ENCODE measurements at places on chromosomes 4 and X.

- no peak for DNase-seq
Observed at GRCh38 chr4:122826079-122826527, 528 bp upstream of the FGF2 start.

DNA sequence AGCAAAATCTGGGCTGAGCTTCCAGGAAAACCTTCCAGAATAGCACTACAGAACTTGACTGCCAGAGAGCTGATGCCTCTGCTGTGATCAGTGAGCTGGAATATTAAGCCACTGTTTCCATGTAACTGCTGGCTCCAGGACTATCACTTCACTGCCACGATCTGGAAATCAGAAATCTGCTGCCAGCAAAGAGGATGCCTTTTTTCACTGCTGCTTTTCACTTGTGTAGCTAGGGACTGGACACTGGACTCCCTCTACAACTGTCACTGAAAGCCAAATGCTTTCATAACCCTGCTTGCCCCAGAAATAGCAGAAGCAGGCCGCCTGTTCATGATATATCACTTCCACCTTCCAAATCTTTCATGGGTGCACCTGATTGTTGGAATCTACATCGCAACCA lies 9.4 kb upstream of the AP1S2 start:
- no peak for DNase-seq

- no peak for DNase-seq
Observed at GRCh38 chrX:120672389-120672788, 42.5 kb upstream of the C1GALT1C1 start.

DNA sequence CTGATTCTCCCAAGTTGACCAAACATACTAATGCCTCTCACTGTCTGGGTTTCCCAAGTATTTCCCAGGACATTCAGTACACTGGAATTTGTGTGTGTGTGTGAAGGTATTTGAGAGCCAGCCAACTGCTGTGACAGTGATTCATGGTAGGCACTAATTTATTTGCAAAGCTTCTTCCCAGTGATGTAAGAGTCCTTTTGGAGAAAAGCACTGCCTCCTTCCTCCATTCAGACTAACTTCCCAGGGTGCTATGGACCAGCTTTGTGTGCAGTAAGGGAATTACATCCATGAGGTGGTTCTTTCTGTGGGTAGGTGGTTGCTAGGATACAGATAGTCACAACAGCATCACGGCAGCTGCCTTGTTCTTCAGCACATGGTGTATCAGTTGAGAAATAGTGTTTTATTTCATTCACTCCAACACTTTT lies 8.7 kb downstream of the EGF start:
- no peak for DNase-seq

DNA sequence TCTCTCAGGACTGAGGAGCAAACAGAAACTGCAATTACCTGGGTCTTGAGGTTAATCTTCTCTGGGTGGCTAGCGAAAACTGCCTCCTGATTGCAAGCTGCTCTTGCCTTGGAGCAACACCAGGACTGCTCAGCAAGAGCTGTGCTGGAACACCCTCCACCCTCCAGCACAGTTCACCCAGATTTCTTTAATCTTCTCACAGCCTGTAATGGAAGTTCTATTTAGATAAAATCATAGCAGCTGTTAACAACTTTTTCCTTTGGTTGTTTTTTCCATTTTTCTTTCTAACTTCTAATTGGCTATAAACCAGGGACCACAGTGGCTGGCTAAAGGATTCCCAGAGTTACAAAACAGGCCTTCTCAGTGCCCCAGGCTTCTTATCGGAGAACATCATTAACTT lies 36.3 kb downstream of the OPHN1 start:
- no peak for DNase-seq

DNA sequence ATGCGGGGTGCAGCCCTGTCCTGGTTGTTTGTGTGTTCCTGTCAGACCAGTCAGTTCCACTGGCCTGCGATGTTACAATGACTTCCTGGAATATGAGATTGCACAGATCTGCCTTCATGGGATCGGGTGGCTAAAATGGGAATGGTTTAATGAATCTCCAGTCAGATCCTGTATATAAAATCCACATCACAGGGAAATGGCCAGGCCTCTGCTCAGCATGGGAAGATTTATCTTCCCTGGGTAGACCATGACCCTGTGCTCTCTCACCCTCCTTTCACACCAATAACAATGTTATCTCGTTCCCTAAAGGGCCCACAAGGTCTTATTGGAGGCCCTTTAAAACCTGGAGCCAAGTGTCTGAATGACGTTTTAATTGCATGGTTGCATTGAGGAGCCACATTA lies 307.4 kb downstream of the RAB28 start:
- no peak for DNase-seq

DNA sequence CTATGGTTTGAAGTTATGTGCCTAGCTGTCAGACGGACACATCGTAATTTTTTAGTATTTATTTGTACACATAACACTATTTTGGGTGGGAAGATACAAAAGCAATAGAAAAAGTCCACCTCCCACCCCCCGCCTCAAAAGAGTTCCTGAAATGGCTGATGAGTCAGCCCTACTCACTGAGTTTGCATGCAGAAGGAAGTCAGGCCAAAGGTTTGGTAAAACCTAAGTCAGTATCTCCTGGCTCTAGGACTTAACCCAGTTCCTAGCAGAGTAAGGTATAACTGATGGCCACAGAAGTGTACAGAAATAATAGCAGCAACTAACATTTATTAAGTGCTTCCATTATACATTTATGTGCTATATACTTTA lies 2.9 kb upstream of the KLHL2 start:
- no peak for DNase-seq

- DNase-seq, result no peak
Observed at GRCh38 chrX:32084757-32085156, 1012.9 kb upstream of the FTHL17 start.

- DNase-seq, result no peak
Observed at GRCh38 chr4:6263526-6264224, 6.0 kb upstream of the WFS1 start.

- DNase-seq, result no peak
Observed at GRCh38 chrX:78624426-78624825, 34.7 kb downstream of the RTL3 start.

DNA sequence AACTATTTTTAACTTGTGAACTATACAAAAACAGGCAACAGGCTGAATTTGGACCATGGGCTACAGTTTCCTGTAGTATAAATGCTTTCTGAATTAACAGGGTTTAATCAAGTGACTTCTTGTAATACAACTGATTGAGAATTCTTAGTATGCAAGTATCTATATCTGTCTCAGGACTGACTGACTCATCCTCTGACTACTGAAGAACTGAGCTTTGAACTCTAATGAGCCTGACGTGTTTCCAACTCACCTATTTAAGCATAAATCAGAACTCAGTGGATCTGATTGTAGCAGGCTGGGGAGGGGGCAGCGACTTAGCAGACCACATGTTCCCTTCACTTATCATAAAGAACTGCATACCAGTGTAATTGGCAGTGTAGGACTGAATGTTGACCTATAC lies 7.8 kb downstream of the SPATA4 start:
- no peak for DNase-seq

DNA sequence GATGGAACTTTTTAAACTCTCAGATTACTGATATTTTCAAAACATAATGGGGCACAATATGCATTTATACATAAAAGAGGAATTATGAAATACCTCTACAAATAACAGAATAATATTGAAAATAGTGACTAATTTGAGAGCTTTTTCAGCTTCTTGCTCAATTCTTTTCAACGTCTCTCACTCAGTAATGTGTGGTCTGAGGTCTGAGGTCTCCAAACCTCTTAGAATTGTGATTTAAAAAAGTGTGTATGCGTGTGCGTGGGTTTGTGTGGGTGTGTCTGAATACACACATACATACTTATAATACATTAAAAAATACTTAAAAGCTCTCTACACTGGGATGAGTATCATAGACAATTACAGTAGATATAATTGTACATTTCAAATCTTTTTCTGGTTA lies 7.9 kb downstream of the NDNF start:
- DNase-seq, result no peak

DNA sequence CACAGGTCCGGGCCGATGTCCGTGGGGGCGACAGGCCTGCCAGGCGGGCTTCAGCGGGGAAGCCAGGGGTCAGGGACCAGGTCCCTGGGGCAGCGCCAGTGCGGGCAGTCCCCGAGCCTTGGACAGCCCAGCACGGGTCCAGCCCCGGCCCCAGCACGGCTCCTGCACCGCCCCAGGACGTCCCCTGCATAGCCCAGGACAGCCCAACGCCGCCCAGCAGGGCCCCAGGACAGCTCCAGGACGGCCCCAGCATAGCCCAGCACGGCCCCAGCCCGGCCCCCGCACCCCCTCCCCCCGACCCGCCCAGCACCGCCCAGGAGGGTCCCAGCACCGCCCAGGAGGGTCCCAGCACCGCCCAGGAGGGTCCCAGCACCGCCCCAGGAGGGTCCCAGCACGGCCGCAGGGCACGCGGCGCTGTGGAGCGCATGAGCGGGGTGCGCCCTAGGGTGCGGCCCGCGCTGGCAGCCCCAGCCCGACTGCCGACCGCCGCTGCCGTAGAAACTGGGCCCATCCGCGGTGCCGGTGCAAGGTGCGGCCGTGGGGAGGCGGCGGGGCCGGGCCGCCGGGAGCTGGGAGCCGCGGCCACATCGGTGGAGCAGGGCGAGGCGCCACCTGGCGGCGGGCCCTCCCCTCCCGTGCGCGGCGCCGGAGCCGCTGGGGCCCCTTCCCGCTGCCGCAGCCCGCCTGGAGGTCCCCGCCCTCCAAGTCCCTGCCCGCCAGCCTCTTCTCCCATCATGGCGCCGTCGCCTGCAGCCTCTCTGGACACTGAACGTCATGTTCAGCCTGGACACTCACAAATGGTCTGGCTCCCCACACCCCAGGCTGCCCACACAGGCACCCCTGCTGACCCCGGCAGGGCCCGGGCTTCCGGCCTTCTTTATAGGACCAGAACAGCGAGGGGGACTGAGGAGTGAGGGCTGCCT lies 106.8 kb upstream of the NKX1-1 start:
- peak; percentile 46 for DNase-seq

DNA sequence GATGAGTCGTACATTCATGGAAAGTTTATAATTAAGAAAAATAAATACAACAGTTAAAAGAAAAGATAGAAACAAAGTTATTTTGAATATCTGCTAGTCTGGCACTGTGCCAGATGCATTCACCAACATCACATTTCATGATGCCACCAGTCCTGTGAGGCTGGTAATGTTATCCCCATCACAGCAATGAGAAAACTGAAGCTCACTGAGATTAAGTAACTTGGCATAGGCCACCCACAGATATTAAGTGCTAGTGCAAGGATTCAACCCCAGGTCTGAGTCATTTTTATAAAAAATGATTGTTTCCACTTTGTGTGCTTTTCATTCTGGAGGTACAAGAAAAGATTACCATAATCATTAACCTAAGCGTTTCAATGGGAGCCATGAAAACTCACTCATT lies 65.0 kb upstream of the IL15 start:
- no peak for DNase-seq

- DNase-seq, result peak; percentile 56
Observed at GRCh38 chr4:168509786-168510185, 12.9 kb downstream of the PALLD start.

DNA sequence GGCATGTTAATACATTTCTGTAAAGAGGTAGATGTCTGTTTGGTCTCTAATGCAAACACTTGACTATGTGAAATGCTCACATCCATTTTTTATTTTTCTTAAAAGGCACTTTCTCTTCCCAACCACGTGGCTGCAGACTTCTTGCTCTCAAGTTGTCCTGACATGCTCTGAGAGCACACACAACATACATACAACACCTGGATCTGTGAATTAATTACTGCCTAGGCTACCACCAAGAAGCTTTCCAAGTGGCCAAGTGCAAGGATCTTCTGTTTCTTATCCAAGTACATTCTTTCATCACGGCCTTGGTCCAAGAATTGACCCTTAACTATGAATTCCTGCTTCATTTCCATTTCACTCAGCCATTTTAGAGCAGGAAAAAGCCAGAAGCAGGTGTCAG lies 110.8 kb downstream of the SPRY1 start:
- DNase-seq, result no peak

GRCh38 chr4:78560296-78560963 lies 8.9 kb downstream of the ANXA3 start:
- no peak for DNase-seq

GRCh38 chr4:158350161-158350560 lies 139.9 kb downstream of the TMEM144 start:
- no peak for DNase-seq

DNA sequence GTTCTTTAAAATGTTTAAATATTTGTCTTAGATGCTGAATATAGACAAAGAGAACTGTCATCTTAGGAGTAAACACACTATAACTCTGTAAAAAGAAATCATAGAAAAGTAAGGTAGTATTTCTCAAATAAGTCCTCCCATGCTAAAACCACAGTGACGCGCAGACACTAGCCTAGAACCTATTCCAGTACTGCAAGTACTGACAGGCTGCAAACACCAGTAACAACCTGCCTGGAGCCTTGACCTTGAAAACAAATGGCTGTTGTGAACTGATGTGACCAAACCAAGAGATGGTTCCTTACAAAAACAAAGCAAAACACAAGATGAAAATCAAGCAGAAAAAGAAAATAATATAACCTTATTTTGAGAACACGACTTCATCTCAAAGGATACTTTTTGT lies 8.5 kb downstream of the TIFA start:
- no peak for DNase-seq

DNA sequence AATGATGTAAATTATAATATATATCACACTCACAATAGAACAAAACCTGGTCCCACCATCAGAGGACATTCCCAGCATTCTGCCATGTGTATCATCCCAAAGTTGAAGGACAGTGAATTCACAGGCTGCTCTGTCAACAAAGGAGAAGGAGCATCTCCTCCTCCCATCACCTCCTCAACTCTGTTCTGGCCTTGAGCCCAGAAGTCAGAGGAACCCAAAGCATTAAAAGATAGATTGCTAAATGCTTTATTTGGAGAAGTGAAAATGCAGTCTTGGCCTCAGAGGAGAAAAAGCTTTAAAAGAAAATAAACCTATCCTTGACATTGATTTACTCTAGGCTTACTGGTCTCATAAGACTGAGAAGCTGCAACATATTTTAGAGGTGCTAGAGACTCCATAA lies 268.8 kb upstream of the RASGEF1B start:
- DNase-seq, result no peak

DNA sequence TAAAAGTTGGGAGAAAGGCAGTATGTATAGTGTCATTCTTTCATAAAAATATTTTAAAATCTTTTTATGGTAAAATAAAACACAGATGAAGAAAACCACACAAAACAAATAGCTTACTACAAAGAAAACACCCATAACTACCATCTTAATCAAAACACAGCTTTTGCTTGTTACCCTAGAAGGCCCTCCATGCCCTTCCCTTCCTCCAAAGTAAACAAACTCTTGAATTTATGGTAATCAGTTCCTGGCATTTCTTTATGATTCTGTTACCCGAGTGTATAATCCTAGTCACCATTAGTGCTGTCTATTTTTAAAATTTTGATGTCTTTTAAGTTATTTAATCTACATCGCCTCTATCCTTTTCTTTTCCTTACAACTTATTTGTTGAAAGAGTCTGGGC lies 170.9 kb downstream of the APBB2 start:
- no peak for DNase-seq

GRCh38 chr4:89196745-89197144 lies 85.4 kb downstream of the TIGD2 start:
- no peak for DNase-seq

Measured in CD4-positive, alpha-beta T cell treated with Interleukin-17A for 1 hour (primary cell).